ENCODE measurements at places on chromosomes 6 and 20.

GRCh38 chr6:49898904-49899566, 32.7 kb upstream of the CRISP1 start:
- no peak for DNase-seq

DNA sequence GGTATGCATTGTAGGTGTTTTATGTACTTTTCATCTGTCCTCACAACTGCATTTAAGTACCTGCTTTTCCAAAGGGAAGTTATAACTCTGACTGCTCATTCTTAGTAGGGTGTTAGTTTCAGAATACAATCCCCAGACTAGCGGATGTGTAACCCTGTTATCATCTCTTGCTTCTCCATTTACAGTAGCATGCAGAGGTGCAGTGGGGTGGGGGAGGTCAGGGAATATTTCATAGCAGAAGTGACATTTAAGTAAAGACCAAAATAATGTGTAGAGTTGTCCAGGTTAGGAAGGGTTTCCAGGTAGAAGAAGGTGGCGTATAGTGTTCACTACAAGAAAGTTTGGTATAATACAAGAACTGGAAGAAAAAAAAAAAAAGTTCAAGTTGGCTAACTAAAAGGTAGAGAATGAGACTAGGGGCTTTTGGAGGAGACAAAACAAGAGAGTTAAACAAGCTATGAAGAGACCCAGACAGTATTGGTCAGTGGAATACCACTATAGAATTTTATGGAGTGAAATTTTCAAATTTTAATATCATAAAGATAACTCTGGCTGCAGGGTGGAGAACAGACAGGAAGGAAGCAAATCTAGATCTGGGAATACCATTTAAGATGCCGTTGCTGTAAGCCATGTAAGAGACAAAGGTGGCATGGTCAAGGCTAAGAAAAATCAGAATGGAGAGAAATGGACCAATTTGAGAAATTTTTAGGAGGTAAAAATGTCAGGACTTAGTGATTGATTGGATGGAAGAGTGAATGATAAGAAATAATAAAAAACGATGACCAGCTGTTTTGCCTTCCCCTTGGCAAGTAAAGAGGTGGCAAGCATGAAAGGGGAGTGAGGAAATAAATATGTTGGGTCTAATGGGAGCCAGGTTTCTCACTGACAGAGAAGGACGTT, 2.2 kb upstream of the AHI1 start:
- DNase-seq = no peak

- DNase-seq = no peak
These were observed 212.6 kb downstream of the CLIC5 start for GRCh38 chr6:45803071-45803470.

DNA sequence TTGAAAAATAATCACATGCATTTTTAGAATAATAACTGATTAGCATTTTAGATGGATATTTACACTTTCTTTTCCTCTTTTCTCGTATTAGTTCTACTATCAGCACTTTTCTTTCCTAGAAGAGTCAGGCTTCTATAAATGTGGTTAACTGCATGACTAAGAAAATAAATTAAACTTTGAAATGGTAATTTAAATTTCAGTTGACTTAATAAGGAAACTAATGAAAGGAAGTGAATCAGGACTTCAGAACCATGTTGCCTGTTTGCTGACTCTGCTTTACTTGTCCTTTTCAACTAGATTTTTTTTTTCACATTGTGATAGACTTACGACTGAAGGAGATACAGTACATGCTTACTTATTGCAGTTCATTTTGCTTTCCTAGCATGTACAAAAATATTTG, 1258.2 kb upstream of the EYS start:
- DNase-seq = no peak

GRCh38 chr6:167137881-167138280, 15.0 kb downstream of the CCR6 start:
- no peak for DNase-seq

- DNase-seq = no peak
These were observed 132.7 kb downstream of the EDN1 start for GRCh38 chr6:12422848-12423247.

GRCh38 chr6:11434565-11435326, 102.8 kb upstream of the TMEM170B start:
- no peak for DNase-seq

- no peak for DNase-seq
These were observed 208.8 kb upstream of the PLCB4 start for GRCh38 chr20:8860011-8860495.

DNA sequence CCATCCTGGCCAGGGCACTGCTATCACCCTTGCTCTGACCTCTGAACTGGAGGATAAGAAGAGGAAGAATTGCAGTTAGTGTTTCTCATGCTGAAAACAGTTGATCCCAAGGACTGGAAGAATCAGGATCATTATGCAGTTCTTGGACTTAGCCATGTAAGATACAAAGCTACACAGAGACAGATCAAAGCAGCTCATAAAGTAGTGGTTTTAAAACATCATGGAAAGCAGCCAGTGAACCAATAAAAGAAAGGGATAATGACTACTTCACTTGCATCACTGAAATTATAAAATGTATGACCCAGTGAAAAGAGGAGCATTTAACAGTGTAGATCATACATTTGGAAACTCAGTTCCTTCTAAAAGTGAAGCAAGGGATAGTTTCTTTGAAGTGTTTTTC, 47.7 kb downstream of the DNAH8 start:
- no peak for DNase-seq

DNA sequence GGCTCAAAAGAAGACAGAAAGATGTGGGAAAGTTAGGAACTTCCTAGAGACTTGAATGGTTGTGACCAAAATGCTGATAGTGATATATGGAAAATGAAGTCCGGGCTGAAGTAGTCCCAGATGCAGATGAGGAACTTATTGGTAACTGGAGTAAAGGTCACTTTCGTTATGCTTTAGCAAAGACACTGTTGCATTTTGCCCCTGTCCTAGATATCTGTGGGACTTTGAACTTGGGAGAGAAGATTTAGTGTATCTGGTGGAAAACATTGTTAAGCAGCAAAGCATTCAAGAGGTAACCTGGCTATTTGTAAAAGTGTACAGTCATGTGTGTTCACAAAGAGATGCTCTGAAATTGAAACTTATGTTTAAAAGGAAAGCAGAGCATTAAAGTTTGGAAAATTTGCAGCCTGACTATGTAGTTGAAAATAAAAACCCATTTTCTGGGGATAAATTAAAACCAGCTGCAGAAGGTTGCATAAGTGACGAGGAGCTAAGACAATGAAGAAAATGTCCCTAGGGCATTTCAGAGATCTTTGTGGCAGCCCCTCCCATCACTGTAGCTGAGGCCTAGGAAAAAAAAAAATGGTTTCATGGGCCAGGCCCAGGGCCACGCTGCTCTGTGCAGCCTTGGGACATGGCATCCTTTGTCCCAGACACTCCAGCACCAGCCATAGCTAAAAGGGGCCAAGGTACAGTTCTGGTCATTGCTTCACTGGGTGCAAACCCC, 1692.2 kb downstream of the HACE1 start:
- no peak for DNase-seq

DNA sequence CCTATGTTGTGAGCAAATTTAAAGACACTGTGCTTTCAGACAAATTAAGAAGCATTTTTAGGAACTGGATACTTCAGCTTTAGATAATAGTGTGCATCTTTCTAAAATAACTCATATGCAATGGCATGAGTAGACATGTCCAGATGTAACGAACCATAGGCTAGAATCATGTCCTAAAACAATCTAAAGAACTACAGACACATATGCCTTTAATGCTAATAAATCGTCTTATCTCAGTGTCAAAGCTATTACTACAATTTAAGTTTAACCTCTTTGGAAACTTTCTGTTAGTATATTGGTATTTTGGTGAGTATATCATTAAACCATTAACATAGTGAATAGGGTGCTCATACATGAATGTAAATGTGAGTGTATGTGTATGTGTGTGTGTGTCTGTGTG, 908.5 kb upstream of the FLRT3 start:
- DNase-seq = no peak

DNA sequence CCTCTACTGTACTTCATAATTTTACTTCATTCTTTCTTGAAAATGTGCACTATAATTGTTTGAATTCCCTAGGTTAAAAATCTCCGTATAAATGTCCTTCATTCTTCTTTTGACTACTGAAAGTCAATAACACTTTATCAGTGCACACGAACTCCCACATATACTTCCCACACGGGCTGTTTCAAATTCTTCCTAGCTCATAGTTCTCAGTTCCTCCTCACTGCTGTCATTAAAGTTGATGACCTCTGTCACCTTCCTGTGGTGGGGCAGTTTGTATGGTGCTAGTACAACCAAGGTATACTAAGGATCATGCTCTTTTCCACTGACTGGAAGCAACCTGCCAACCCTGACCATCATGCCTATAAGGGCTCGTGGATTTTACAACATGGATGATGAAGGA, 40.0 kb upstream of the CD2AP start:
- DNase-seq = no peak

DNA sequence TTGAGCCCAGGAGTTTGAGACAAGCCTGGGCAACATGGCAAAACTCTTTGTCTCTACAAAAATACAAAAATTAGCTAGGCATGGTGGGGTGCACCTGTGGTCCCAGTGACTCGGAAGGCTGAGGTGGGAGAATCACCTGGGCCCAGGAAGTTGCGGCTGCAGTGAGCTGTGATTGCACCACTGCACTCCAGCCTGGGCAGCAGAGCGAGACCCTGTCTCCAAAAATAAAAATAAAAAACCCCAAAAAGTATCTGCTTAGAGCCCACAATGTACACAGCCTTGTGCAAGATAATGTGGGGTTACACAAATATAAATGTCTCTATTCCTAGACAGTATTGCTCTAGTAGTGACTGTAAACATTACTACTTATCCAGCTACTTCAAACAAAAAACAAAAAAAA, 5.9 kb downstream of the ESF1 start:
- no peak for DNase-seq

- DNase-seq = peak; percentile 40
These were observed 39.1 kb downstream of the MDFI start for GRCh38 chr6:41677124-41677921.

- no peak for DNase-seq
These were observed 217.3 kb upstream of the SULF2 start for GRCh38 chr20:48002517-48002970.

DNA sequence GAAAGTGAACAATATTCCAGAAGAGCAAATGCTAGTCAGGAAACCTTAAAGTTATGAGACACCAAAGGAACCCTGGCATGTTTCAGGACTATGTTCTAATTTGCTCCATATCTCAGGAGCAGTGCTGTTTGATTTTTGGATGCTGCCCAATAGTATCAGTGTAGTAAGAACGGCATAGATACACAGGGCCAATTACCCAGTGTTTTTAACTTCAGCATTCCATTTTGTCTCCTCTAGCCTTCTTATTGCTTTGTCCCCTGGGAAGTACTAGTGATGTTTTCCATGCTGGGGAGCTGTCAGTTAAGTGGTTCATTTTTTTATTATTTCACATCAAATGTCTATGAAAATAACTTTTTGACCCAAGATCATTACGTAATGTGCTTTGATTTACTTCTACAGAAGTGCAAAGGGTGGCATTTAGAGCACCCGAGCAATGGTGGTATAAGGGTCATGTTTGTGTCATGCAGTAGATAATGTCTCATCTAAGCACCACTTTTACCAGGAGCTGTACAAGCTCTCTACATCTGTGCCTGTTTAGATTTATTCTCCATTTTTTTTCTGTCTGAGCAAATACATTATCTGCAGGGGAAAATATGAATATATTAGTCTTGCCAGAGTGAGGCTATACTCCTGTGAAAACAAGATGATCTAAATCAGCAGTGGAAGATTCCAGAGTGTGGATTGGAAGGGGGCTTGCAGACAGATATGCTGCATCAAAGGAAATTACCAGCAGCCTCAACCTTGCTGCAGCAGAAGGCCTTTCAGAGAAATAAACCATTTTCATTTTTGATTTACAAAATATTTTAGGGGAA, 198.8 kb upstream of the OPRM1 start:
- DNase-seq = no peak

- peak; percentile 66 for DNase-seq
These were observed at the start of gene PSORS1C1 for GRCh38 chr6:31114541-31114878. Gene PSORS1C1 (plus strand): TSS chr6:31114800. CDS start chr6:31129633, 14,833 bp downstream.

- DNase-seq = no peak
These were observed 1.4 kb upstream of the PRDM13 start for GRCh38 chr6:99605074-99605734.

DNA sequence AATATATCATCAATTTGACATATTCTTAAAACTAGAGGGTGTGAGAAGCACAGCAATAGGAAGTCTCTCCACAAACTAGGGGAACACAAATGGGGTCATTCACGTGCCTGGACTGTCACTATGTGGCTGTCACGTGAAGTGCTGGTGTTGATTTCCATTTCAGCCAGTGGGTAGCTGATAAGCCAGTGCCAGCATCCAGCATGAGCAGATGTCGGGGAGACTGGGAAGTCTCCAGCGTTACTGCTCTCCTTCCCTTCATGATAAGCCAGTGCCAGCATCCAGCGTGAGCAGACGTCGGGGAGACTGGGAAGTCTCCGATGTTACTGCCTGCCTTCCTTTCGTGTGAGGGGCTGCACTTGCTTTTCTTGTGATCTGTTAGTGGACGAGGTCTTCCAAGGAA, 5.6 kb upstream of the SLC17A9 start:
- no peak for DNase-seq

DNA sequence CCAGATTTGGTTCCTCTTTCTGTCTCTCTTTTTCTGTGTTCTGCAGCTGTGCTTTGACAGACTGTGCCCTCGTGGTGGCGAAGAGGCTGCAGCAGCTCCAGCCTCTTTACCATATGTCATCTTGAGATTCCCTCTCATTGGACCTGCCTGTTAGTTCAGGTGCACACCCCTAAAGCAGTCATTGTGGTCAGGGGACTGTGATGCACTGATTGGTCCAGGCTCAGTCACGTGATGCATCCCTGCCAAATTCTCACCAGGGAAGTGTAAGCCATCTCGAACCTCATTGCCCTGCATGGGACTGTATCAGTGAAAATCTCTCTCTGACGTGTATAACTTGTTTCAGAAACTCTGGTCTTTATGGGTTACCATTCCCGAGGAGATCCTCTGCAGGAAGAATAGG, 160.3 kb downstream of the EYA2 start:
- no peak for DNase-seq

GRCh38 chr20:63165356-63166192, 50.4 kb downstream of the YTHDF1 start:
- DNase-seq = no peak

DNA sequence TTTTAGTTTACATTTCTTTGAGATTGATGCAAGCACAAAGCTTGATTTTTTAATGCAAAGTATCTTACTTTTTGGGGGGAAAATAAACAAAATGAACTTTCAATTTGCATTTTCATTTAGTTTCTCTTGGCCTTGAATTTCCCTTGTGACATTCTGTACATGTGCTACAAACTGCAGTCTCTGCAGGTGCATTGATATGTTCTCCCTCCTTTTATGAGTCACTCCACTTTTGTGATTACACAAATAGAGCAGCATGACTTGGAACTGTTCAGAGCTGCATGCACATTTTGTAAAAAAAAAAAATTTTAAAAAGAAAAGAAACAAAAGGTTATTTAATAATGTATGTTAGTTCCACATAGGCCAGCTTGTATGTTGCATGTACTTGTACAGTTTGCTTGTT, 220.0 kb upstream of the KCNQ5 start:
- DNase-seq = no peak

GRCh38 chr6:110320307-110320706, 37.8 kb downstream of the METTL24 start:
- DNase-seq = no peak
